DMS79 (cell line): ENCODE measurements at places on chromosomes 1 and 21.

- DNase-seq, result no peak
Observed at GRCh38 chr21:43637530-43638158, 21.6 kb downstream of the HSF2BP start.

DNA sequence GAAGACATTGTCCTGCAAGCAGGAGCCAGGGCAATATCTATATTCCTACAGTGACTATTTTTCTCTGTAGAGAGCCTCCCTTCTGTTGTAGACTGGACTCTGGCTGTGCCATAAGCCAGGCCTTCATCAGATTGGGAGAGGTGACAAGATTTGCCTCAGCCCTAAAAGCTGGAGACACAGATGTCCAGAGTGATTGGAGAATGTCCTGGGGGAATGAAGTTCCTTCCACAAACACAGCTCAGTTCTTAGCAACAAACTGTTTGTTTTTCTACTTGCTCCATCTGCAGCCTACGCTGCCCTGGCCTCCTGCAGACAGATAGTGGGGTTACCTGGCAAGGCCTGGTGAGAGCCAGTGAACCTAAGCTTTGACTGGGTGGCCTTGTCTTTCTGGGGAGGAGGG lies 29.9 kb upstream of the SNX27 start:
- no peak for DNase-seq

DNA sequence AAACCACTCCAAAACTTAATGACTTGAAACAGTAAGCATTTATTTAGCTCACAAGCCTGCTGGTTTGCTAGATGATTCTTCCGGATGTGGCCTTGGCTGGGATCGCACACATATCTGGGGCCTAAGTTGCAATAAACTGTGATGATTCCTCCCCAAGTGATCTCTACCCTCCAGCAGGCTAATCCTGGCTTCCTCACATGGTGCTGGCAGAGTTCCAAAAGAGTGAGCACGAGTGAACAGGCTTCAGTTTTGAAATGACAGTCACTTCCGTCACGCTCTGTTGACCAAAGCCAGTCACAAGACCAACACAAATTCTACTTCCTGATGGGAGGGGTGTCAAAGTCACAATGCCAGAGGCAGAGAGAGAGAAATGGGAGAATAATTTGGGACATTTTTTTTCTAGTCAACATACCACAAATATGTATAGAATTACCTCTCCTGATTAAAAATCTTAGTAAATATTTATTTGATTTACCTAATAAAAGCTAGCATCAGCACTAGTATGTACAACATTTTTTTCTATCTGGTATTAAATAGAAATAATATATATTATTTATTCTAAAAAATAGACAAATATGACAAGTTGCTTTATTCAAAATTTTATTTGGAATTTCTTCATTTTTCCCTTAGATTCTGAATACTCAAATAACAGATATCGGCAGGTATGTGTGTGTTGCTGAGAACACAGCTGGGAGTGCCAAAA lies 292.7 kb downstream of the TPR start:
- peak; percentile 94 for DNase-seq

DNA sequence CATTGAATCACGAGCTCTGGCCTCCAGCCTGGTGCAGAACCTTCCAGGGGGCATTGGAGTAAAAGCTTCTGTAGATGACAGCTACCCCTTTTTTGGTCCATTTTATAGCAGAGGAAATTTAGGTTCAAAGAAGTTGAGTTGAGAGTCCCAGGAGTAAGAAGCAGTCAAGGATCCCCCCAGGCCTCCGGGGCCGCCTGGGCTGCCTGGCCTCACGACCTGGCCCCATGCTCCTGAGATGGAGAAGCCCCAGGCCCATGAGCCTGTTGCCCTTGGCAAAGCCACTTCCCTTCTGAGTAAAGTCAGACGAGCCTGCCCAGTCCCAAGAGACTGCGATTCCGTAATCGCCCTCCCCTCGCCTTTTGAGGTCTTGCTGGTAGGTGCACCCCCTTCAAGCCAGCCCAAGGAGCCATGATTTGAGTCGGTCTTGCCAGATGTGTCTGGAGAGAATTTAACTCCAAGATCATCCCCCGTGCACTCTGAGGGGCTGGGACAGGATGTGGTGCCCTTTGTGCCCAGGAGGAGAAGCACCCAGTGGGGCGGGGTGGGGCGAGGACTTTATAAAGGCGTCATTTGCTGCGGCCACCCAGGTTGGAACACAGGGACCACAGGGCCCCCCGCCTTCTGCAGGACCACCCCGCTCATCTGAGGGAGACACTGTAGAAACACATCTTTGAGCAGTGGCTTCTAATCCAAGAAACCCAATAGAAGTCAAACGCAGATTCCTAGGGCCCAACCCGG lies 30.1 kb downstream of the PDE9A start:
- no peak for DNase-seq

DNA sequence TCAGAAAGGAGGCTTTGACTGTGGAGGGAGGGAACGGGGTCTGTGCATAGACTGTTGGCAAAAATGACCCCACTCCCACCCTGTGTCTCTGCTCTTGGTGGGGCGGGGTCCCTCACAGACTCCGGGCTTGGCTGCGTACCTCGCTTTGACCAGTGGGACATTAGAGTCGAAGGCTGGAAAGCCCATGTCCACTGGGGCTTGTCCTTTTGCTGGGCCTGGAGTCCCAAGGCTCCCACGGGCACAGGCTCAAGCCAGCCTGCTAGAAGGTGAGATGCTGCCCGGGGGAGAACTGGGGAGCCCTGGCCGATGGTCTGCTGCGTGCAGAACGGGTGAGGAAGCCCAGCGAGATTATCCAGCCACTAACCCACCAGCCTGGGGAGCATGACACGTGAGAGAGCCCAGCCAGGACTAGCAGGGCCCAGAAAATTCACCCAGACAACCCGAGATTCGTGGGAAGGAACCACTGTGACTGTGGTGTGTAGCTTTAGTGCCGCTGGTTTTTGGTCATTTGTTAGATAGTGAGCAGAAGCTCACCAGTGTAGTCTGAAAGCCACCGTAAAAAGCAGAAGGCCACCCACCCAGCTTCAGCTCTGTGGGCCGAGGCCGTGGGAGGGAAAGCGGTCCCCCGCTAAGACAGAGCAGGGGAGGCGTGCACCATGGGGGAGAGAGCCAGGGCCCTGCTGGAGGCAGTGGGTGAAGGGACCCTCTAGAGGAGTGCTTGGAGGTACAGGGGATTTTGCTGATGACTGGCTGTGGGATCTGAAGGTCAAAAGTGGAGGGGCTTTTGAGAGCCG lies 78.3 kb upstream of the C1orf174 start:
- no peak for DNase-seq

DNA sequence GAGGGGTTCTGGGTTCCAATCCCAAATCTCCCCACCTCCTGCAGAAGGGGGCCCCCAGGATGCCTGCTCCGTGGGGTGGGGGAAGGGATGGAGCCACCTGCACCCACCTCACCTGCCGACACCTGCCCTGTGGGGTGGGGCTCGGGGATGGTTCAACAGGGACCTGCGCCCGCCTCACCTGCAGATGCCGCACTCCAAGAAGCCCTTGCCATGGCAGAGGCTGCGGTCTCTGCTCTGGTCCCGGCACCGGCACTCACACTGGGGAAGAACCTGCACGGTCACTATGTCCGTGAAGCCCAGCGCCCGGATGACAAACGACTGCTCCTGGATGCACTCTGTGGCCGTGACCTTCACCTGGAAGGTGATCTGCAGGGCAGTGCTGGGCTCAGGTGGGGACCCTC lies 18.1 kb upstream of the PTTG1IP start:
- DNase-seq, result no peak

GRCh38 chr1:225318706-225319575 lies 108.9 kb downstream of the LBR start:
- no peak for DNase-seq

DNA sequence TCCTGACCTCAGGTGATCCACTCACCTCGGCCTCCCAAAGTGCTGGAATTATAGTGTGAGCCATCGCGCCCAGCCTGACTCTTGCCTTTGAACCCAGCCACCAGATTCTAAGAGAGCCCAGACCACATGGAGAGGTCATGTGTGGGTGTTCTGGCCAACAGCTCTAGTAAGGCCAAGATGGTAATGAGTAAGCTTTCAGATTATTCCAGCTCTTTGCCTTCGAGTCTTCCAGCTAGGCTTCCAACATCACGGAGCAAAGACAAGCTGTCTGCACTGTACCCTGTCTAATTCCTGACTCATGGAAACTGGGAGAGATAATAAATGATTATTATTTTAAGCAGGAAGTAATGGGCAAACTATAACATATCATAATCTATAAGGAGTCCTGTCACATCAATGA lies 14.8 kb upstream of the ZFP69B start:
- DNase-seq, result no peak

GRCh38 chr1:42833981-42834380 lies 12.4 kb upstream of the ZNF691 start:
- no peak for DNase-seq

- no peak for DNase-seq
Observed at GRCh38 chr1:111535256-111536191, 32.1 kb upstream of the ADORA3 start.

DNA sequence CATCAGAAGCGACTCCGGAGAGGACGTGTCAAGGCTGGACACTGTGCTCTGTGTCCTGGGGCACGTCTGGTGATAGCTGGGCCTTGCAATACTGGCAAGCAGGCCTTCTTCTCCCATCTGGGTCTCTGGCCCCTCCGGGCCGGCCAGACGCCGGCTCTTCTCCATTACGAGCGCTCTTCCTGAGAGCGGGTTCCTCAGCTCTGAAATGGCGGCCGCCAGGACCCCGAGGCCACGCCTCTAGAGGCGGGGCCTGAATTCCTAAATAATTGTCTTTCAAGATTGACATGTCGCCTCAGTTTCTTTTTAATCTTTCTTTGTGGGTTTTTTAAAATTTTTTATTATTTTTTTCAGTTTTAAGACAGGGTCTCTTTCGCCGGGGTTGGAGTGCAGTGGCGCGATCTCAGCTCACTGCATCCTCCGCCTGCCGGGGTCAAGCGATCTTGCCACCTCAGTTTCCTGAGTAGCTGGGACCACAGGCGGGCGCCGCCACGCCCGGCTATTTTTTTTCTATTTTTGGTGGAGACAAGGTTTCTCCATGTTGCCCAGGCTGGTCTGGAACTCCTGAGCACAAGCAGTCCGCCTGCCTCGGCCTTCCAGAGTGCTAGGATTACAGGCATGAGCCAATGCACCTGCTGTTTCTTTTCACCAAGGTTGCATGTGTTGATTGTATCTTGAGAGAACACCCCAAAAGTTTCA lies 9.2 kb downstream of the RNF2 start:
- no peak for DNase-seq

GRCh38 chr1:18641005-18641941 lies 10.6 kb downstream of the PAX7 start:
- DNase-seq, result no peak

- DNase-seq, result no peak
Observed at GRCh38 chr21:34880401-34880800, 168.7 kb downstream of the RUNX1 start.

DNA sequence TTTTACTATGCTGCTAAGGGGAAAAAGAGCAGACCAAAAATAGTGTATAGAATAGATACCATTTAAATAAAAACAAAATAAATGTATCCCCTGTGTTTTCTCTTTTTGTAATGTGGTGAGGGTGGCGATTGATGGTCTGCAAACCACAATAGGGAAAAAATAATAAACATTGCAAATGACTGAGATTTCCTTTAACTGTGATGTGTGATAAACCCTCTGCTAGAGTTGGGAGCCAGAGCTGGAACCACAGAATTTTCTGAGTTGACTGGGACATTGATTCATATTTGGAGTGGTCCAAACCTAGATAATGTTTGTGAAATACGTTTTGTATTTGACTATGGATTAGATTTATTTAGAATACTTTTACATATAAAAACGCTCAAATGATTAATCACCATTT lies 70.6 kb upstream of the PTGFR start:
- DNase-seq, result no peak

DNA sequence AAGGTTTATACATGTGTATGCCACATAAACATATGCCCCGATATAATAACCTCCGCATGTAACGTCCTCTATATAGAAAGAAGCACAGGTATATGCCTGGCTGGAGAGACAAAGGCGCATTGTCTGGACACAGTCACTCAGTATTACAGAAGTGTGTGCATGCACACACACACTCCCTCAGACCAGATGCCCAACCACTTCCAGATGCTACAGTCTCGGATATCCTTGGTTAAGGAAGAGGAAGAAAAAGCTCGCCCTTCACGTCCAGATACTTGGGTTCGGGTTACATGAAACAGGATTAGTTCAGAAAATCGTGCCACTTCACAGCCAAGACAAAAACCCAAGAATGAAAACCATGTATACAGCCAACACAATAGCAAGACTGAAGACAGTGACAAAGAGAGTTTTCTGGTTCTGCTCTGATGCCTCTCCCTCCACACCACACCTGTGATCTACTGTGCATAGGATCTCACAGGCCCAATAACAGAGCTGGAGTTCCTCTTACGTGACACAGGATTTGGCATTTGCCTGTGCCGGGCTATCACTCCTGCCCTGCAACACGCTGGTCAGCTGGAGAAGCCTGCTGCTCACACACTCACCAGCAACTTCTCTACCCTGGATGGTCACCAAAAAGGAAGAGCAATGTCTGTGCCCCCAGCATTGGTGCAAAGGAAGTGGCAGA lies 75.0 kb downstream of the SSBP3 start:
- DNase-seq, result peak; percentile 56

- no peak for DNase-seq
Observed at GRCh38 chr1:205294175-205294917, 27.2 kb downstream of the NUAK2 start.
